ENCODE measurements at places on chromosomes 7 and 10.
A peak's percentile ranks its signal among the peaks of the same experiment; 100 is the strongest.

DNA sequence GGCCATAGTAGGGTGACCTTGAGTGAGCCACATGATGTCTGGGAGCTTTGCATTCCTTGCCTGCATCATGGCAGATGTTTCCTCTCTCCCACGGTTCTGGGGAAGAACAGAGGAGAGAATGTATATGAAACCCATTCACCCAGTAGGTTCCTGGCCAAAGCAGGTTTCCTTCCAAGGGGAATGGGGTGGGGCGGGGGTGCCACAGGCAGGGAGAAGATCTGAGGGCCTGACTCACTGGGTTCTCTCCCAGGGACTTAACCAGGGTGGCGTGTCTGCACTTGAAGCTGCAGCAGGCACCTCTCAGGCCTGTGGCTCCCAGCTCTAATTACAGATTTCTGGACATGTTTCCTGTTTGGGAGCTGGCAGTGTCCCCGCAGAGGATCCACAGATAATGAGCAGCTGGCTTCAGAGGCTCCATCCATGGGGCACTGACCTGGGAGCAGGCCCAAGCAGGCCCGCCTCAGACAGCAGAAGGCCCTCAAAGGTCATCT is 50.2 kb upstream of the ZMIZ1 start:
- peak; percentile 61 for DNase-seq

DNA sequence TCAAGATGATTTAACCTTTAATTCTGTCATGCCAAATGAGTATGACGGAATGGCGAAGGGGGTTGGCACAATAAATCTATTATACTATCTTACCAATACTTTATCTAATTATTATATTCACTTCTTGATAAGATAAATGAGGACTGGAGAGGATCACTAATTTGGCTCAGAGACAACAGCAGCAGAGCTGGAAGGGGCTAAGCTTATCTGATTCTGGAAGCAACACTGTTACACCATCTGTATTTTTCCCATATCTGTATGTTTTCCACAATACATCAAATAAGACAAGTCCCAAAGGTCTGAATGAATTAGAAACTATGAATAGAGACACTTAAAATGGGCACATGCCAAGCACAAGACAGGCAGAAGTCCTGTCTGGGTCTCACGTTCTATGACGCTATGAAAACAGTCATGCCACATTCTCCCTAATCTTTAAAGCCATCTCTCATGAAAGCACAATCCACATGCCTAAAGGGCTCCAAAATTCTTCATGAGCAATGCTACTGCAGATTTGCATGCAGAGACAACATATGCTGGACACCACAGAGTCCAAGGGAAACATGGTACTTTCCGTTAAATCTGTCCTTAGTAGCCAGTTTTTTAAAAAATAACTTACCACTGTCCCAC is 88.3 kb downstream of the SLC25A13 start:
- DNase-seq = no peak

DNA sequence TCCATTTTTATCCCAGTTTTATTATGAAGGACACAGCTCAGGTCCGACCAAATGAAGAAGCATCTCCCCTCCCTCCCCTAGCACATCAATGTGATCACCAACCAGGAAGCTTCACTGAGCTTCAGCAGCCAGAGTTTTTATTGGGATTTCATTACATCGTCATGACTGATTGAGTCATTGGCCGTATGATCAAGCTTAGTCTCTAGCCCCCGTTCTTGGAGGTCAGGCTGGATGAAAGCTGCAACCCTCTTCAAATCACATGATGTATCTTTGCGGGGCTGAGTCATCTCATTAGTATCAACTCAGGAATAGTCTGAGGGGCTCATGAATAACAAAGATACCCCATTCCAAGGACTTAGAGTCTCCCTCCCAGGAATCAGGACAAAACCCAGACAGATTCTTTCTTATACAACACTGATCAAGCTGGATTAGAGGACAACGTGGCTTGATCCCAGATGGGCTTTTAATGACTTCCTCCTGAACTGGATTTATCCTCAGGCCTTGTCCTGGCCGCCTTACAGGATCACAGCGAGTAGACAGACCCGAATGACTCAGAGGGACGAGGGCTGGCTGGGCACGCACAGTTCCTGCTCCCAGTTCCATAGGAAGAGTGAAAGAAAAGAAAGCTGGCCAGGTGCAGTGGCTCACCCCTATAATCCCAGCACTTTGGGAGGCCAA is 14.5 kb downstream of the LIMK1 start:
- DNase-seq = no peak

DNA sequence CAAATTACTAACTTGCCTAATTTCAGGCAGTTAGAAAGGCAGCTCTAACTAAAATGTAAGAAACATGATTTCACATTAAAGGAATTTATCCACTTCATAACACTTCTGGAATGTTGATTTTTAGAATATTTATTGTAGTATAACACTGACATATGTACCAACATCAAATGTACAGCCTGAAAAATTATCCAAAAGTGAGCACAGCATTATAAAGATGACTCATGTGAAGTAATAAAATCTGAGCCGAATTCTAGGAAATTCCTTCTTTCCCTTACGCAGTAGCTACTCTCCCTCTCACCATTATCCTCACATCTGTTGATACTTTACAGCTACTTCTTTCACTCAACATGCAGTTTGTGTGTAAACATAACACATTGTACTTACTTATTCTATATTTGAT is 610.6 kb downstream of the ZWINT start:
- DNase-seq = no peak

All from left forelimb (tissue), 1 donor.